ENCODE measurements at places on chromosomes 11 and 22.

- DNase-seq: no peak
These were observed 2.7 kb upstream of the HBG2 start for GRCh38 chr11:5257296-5257695.

GRCh38 chr11:62708392-62708791, 916 bp downstream of the GNG3 start:
- no peak for DNase-seq

GRCh38 chr11:47331454-47332302, 20.8 kb downstream of the MYBPC3 start:
- no peak for DNase-seq

- no peak for DNase-seq
These were observed 303.7 kb upstream of the ARHGAP42 start for GRCh38 chr11:100383357-100383865.

GRCh38 chr11:68999093-68999747, 13.8 kb downstream of the MRGPRF start:
- DNase-seq: no peak

GRCh38 chr11:5123802-5124521, 14.2 kb downstream of the OR52A5 start:
- DNase-seq: no peak

DNA sequence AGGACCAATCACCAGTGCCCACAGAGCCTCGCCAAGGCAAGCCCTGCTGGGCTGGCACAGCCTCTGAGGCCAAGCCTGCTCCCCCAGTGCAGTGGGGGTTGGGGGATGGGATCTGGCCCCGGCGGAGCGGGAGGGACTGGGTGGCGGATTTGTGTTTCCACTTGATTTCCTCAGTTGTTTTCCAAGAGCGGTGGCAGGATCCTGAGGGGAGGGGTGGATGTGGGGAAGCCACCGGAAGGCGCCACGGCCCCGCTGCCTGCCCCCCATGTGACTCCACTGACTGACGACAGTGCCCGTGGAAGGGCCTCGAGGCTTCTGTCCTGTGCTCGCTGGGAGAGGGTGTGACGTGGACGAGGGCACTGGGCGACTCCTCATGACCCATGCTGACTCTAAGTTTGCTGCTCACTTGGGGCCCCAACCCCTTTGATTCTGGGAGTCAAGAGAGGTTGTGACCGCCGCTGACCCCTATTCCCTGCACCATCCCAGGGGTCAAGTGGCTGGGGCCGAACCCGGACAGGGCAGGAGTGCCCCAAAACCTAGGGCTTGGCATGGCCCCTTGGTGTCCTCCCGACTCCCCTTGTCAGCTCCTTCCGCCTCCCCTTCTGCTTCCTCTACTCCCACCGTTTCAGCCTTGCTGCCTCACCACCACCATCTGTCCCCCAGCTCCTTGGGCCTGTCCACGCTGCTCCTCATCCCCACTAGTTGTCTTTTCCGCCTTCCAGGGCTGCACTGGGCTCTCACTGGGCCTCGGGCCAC, 23.5 kb upstream of the PICK1 start:
- DNase-seq: no peak

DNA sequence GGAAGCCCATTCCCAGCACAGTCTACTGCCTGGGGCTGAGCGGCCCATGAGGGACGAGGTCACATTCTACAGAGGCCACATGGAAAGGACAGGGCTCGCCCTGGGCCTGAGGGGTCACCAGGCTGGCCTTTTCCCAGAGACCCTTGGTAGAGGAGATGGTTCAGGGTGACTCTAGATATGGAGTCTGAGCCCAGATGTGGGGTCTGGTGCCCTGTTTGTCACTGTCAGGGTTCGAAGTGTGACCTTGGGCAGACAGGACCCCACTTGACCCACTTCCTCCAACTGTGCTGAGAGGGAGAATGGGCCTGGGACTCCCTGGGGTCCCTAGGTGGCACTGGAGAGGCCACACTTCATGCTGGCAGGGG, 81.0 kb downstream of the MYEOV start:
- DNase-seq: no peak

DNA sequence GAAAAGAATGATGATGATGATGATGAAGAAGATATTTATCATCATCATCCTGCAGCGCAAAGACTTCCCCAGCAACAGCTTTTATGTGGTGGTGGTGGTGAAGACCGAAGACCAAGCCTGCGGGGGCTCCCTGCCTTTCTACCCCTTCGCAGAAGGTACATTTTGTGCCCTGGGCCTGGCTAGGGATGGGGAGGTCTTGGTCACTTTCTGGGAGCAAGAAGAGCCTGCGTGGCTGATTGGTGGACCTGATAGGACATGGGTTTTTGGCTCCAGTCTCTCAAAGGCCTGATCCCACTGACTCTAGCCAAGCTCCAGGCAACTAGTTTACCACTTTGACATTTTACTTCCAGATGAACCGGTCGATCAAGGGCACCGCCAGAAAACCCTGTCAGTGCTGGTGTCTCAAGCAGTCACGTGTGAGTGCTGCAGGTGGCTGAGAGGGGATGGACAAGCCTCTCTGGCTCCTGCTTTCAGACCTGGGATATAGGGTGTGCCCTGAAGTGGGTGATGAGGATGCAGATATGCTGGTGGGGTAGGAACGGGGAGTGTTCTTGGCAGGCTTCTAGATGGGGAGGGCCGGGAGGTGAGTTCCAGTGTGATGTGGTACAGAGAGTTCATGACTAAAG, 5.3 kb downstream of the SIDT2 start:
- no peak for DNase-seq

- no peak for DNase-seq
These were observed 49.6 kb upstream of the MPEG1 start for GRCh38 chr11:59262177-59262818.

DNA sequence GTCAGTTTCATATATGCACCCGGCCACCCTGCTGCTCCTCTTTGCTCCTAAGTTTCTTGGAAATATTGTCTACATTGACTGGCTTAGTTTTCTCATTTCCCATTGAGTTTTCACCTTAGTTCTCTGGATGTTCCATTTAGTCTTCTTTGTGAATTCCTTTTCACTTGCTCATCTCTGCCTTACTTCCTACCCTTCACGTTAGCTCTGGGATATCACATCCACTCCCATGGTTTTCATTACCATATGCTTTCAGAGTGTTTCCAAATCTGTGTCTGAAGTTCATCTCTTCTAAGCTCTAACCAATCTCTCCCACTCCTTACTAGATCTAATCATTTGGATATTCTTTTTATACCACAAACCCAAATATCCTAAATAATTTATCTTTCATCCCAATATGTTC, 226.4 kb downstream of the FAM76B start:
- no peak for DNase-seq

DNA sequence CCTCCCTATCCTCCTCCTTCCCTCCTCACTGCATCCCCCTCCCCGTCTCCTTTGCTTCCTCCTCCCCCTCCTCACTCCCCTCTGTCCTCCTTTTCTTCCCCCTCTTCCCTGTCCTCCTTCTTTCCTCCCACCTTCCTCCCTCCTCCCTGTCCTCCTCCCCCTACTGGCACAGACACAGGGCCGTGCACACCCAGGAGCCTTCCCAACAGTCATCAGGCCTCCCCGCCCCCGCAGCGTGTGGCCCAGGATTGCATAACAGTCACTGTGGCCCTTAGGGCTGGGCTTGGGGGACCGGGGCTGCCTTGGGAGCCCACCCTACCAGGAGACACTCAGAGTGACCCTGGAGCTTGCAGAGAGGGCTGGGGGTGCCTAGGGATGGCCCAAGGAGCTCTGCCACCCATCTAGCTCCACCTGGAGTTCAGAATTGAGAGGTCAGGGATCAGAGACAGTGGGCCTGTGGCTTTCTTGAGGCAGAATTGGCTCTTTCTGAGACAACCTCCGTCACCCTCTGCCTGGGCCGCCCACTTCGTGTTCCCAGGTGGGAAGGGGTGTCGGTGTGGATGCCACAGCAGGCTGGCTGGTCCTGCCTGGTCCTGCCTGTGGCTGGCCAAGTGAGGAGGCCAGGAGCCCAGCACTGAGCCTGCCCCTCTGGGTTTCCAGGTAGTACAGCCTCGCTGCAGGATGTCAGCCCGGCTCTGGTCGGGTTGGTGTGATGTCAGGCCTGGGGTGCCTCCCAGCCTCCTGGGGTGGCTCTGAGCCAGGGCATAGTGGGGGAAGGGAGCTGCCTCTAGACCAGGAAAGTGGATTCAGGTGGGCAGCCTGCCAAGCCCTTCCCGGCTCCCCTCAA, 1.6 kb downstream of the SPI1 start:
- no peak for DNase-seq

GRCh38 chr22:29689880-29690213, 30.0 kb upstream of the CABP7 start:
- no peak for DNase-seq

- no peak for DNase-seq
These were observed 34.9 kb downstream of the P4HA3 start for GRCh38 chr11:74276581-74276980.

- peak; percentile 76 for DNase-seq
These were observed 49.1 kb upstream of the VPREB1 start for GRCh38 chr22:22195265-22196017.

- DNase-seq: no peak
These were observed 6.0 kb downstream of the CASTOR1 start for GRCh38 chr22:30283342-30283741.

DNA sequence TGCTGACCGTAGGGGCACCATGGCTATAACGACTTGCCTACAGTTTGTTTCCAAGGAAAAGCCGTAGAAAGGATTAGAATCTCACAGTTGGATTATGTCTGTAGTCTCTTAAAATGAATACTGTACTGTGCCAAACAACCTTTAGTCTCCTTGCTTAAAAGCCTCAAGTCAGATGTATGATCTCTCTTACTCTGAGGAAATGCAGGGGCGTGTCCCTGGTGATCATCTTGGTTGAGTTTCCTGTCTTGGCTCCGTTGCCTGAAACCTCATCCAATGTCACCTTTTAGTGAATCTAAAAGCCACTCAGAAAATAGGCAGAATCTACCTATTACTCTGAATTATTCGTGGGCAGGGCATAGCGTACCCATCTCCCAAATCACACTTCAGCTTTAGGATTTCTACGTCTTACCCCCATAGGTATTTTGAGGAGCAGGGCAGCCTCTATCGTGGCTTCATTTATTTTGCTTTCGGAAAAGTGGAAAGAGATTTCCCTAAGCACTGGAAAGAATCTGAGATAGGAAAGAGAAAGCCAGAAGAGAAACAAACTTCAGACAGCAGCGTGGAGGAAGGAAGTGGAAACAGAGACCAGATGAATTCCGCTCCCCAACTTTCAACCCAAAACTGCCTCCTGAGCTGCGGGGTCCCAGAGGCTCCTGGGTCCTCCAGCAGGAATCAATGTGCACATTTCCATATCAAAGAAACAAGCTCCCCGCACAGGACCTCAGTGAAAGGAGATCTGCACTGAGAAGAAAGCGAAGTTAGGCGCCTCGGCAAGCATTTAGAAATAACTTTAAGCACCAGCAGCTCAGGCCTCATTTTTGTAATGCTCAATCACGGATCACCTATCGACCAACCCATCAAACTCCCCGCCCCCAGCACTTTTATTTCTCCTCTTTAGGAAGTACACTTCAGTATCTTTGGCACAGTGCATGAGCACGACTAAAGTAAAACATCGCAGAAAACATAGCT, 245.8 kb downstream of the ETS1 start:
- no peak for DNase-seq

- DNase-seq: no peak
These were observed at the start of gene KCTD14 for GRCh38 chr11:78022397-78023396. KCTD14 (minus strand) TSS chr11:78023276; CDS start chr11:78023249, 27 bp downstream.

GRCh38 chr11:44188643-44189042, 93.2 kb downstream of the EXT2 start:
- DNase-seq: no peak

GRCh38 chr22:39927544-39927943, 26.7 kb downstream of the GRAP2 start:
- no peak for DNase-seq

DNA sequence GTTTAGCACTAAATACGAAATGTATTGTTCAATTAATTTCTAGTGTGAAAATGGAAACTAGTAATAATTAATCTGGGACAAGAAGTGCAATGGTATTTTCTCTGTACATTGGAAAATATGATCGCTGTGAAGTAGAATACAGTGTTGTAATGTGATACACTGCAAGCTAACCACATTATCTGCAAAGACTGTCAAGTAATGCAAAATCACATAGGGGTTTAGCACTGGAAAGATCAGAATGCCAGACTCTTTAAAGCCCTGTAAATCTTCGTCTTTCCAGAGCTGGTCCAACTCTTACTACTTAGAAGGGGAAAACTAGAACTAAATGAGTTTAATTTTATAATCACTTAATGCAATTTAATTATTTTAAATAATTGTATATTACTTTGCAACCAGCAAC, 544.5 kb upstream of the ANO3 start:
- DNase-seq: no peak

GRCh38 chr11:122422682-122423081, 232.8 kb upstream of the UBASH3B start:
- DNase-seq: no peak

GRCh38 chr22:39214006-39214382, 30.8 kb downstream of the PDGFB start:
- DNase-seq: no peak

DNA sequence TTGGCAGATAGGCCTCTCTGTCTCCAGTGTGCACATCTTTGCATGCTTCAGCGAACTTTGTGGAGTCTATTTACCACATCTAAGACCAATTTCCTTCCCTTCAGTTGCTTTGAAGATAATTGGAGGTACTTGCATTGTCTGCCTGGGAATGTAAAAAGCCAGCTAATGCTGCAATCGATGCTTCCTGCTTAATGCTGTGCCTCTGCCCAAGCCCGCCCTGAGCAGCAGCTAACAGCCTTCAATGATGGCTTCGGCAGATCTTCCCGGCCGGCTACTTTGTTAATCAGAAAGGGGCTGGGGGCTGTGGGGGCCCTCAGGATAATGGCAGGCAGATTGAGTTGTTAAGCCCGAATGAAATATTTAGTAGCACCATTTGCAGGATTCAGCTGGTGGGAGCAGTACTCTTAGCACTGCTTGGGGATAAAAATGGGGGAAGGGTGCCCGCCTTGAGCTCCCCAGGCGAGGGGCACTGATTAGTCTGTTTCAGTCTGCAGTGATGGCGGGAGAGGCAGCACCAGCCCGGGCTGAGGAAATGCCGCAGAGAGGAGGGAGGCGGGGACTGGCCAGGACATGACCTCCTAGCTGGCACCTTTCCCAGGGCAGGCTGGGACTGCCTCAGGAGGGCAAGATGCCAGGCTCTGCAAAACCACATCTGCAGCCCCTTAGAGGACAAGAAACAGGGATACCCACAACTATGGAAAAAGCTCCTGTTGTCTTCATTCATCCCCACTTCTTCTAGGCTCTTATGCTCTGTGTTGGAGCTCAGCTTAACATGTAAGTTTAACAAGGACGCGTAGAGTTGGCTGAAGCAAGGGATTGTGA, 460.0 kb downstream of the BUD13 start:
- DNase-seq: no peak

GRCh38 chr11:6402561-6402981, 12.3 kb downstream of the SMPD1 start:
- no peak for DNase-seq
